Naive B cell (primary cell): ENCODE measurements at places on chromosomes 4 and X.

DNA sequence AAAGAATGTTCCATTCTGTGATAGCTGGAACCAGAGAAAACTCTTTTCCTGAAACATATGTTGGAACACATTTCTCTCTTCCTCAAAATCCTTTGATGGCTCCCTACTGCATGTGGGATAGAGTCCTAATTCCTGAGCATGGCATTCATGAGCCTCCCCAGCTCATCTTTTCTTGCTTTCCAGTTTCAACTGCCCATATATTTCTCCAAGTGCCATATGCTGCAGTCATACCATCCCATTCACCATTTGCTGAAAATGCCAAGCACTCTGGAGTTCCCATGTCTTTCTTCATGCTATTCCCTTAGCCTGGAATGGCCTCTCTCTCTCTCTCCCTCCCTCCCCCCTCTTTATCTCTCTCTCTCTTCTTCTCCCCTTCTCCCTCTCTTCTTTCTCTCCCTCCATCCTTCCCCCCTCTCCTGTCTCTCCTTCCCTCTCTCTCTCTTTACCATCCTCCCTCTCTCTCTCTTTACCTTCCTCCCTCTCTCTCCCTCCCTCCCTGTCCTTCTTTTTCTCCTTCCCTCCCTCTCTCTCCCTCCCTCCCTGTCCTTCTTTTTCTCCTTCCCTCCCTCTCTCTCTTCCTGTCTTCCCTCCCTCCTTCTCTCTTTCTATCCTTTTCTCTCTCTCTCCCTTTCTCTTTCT, 134.1 kb upstream of the GPC4 start:
- no peak for DNase-seq

GRCh38 chr4:7327341-7327885, 107.3 kb downstream of the PSAPL1 start:
- no peak for DNase-seq

DNA sequence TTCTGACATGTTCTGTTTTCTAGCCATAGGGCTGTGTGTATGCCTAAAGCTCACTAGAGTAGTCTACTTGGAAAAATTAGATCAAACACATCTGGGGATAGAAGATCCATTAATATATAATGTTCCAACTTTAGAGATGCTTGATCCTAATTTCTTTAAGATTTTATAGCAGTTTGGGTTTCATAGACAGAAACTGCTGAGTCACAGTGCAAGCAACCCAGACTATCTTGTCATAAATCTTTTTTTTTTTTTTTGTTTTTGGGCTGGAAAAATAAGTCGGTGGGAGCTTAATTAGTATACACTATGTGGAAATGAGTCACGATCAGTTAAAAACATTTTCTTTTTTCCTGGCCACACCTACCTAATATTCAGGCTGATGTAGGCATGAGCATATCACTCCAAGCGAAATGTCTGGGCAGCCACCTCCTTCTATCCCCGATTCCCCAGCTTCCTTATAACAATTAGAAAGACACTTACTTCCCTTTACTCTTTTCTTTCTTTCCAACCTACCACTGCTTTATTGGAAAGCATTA, 58.2 kb upstream of the CASK start:
- DNase-seq: no peak

DNA sequence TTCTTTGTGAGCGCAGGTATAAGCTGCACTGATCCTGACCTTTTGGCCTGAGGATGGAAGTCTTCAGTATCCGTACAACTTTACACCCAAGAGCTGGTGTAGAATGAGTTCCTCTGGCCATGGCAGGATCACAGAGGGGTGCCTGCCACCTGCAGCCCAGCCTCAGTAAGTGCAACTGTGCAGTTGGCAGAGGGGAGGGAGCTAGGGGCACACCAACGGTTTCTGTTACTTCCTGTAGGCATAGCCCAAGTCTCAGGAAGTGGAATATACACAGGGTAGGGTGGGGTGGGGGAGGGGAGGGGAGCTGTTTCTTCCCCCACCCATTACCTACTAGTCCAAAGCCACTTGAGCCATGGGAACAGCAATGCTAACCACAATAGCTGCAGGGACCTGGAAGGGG, 85.4 kb upstream of the GBA3 start:
- peak; percentile 1 for DNase-seq

DNA sequence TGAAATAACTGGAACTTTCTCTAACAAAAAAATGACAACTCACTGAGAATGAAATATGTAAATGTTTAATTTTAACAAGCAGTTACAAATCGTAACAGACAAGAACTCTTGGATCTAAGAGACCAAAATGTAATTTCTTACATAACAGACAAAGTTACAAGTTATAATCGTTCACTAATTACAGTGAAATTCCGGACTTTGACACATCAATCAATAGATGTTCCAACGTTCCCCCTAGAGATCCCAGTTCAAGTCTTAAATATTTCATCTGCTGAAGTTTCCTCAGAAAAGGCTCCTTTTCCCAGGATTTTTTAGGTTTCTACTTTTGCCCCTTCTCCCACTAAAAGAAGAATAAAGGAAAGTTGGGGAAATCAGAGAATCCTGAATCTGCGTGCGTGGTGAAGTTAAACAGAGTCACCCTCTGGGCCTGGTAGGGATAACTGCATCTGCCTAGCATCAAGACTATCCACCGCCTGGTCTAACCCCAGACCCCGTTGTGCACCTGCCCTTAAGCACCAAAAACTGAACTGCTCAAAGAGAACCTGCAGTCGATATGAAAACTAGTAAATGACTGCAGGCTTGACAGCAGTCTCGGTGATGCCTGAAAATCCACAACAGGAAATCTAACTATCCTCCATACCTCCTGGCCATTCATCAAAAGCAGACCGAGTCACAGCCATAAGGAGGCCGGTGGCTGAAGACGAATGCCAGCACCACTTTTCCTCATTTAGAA, 2.3 kb downstream of the IRF2 start:
- DNase-seq: peak; percentile 34

GRCh38 chr4:2843941-2844584, 419 bp downstream of the ADD1 start:
- no peak for DNase-seq

GRCh38 chrX:13598877-13599276, 29.5 kb downstream of the EGFL6 start:
- DNase-seq: no peak

DNA sequence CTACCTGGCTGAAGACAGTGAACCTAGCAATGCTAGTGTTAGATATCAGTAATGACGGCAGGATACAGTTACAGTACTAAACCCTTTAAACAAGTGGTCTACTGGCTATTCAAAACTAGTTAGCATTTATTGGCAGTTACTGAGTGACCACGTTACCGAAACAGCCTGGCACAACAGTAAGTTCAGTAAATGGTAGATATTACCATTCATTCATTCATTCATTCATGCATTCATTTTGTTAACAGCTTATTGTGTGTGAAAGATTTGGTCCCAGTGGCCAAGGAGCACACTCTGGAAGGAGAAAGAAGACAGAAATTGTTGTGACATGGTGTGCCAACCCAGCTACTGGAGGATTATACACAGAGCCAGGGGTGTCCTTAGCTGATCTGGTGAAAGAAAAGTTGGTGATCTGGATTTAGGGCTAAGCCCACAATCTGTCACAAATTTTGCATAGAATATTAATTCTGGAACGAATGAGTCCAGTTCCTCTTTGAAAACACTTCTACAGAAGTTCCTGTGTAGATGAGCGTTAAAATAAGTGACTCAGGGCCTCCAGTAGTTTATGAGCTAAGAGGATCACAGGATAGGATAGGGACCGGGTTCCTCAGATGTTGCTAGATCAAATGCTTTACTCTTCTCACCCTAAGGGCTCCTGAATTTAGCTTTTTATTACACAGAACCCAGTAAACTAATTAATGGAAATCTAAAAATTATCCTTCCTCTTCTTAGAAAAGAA, 179.1 kb downstream of the CBR4 start:
- no peak for DNase-seq
